ENCODE measurements at places on chromosomes 13 and 19.

- DNase-seq: no peak
Observed at GRCh38 chr13:76759877-76760276, 126.3 kb downstream of the KCTD12 start.

- DNase-seq: no peak
Observed at GRCh38 chr19:47448360-47448727, 23.3 kb downstream of the SLC8A2 start.

DNA sequence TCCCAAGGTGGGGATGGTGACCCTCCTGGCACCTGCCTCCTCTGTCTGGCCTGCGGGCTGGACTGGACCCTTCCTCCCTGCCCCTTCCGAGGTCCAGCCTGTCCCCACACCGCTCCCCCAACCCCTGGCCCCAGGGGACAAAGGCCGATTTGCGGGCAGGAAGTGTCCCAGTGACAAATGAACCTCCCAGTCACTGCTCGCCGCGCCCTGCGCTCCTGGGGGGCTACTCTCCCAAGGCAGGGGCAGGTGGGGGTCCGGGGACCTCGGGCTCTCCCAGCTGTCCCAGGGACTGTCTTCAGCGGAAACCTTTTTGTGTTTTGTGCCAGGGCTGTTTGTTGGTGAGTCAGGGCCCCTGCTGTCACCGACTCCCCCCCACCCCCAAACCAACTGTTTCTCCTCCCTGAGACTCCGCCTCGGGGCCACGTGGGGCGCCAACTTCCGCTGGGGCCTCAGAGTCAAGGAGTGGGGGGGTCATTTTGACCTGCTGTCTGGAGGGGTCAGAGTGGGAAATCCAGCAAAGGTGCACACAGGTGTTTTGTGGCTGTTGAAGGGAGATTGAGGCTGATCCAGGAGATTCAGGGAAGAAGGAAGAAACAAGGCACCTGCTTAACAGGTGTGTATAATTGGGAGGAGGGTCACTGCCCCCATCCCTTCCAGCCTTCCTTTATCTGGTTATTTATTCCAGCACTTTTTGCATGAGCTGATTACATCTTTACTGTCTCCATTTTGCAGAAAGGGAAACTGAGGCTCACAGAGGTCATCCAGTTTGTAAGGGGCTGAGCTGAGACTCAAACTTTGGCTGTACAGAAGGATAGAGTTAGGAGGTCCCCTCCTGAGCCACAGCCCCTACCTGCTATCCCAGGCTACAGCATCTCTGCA, 831 bp downstream of the PGPEP1 start:
- DNase-seq: no peak

DNA sequence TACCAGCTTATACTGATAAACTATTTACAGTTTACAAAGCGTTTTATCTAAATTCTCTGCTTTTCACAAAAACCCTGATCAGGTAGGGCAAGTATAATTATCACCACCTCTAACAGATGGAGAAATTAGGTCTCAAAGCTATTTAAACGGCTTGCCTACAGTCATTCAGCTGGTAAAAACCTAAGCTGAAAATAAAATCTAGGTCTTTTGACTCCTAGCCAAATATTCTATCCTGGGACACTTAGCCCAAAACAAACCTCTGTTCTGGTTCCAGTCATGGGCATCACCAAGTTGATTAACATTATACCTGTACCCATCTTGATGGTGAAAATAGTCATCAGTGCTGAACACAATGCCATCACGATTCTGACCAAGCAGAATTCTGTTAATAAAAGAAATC, 11.4 kb downstream of the N4BP2L2 start:
- no peak for DNase-seq
